ENCODE measurements at places on chromosomes 4 and X.

DNA sequence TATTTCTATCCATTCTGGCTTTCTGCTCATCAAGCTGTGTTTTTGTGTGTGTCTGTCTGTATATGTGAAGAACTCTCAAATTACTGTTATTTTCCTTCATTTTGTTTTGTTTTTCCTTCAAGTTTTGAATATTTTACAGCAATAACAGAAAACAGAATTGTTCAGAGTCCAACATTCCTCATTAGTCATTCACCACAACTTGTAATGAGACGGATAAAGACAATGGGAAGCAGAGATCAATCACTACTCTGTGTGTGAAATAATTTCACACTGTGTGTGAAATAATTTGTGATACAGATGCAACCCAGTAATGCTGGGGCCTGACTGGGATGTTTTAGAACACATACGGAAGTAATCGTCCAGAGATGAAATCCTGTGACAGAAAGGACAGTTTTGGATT lies 55.2 kb downstream of the HPGD start:
- DNase-seq: no peak

DNA sequence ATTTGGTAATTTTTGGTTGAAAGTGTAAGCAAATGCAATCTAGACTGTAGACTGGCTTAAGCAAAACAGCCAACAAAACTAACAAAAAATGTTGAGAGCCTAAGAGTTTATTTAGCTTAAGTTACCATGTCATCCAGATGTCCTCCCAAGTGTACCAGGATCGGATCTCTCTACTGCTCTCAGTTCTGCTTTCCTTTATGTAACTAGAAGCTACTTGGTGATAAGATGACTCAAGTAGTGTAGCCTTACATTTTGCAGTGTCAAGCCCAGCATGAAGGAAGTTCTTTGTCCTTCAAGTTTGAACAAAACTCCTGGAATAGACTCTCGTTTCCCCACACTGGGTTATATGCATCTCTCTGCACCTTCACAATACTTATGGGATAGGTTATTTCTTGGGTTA lies 1500.0 kb downstream of the STIM2 start:
- no peak for DNase-seq

- no peak for DNase-seq
Measured at GRCh38 chr4:2619459-2619858, 83.0 kb downstream of the FAM193A start.

DNA sequence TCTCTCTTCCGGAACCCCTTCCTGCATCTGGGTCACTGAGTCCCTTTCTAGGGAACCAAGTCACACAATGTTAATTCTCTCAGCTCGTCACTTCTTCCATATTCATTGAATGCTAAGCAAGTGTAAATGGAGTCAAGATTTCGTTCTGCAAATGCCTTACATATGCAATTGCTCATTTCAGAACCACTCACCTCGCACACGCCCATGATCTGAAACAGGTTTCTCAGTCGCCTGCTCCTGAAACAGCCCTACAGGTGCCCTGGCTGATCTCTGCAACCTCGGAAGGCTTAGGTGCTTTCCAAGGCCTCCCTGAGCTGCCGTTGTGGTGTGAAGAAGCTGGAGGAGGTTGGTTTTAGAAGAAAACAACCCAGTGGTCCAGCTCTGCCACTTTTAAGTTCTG lies 100.8 kb upstream of the MSX1 start:
- no peak for DNase-seq

DNA sequence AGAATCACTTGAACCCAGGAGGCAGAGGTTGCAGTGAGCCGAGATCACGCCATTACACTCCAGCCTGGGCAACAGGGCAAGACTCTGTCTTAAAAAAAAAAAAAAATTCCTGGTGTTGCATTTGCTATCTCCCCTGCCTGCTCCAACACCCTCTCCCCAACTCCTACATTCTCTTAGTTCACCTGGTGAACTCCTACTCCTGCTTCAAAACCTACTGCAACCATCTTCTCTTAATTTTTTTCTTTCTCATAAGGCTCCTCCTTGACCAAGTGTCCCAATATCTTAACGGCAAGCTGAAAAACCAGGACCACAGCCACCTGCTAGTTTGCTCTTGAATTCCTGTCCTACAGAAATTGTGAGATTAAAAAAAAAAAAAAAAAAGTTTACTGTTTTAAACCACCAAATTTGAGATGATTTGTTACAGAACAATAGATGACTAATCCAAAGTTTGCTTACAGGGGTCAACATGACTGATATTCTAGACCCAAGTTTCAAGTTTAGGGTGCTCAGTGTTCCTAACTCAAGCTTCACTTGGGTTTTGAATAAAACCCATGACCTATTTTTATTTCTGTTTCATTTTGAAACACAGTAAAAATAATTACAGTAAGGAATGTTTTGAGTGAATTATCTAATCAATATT lies 13.1 kb upstream of the ANXA5 start:
- no peak for DNase-seq

DNA sequence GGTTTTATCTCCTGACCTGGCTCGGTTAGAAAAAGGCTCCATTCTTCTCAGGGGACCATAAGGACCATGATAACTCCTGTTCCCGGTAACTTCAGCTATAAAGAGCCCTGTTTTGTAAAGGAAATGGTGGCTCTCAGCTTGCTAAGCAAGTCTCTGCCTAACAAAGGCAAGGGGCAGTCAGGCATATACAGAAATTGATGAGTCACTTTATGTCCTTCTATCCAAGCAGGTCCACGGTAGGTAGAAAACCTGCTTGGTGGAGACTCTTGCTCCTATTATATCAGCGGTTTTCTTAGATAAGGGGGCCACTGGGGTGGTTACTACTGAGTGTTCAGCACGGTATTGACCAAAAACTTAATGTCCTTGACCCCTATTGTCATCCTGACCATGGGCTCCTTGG lies 203.0 kb upstream of the KLF8 start:
- no peak for DNase-seq

DNA sequence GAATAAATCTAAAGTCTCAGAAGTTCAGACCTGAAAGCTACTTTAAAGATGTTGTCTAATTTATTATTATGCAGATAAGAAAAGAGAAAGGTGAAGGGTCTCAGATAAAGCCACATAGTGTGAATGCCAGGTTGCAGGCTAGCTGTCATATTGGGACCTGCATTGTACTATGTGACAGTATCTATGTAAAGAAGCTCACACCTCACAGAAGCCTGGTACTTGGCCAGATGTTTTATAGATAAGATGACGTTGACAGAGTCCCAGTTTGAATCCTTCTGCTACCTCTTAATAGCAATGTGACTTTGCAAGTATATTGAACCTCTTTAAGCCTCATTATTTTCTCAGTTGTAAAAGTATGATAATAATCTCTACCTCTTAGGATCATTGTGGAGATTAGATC lies 227.0 kb downstream of the SPRY1 start:
- no peak for DNase-seq

GRCh38 chr4:154506253-154506652 lies 14.7 kb upstream of the DCHS2 start:
- DNase-seq: no peak

DNA sequence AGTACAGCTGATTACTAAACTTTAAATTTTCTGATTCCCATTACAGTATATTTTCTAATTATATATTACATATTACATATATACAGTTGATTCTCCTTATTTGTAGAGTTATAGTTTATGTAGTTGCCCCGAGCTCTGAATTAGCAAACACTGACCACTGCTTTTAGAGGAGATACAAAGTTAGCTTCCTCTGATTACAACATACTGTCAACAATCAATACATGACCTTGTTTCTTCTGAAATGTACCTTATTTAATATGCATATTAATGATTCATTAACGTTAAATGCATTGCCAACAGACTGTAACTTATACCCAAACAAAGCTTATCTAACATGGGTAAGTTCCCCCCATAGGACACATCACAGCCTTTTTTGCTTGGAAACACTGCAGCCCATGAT lies 81.5 kb downstream of the ATP10D start:
- no peak for DNase-seq

- no peak for DNase-seq
Measured at GRCh38 chr4:40255393-40256281, 58.8 kb downstream of the RHOH start.

DNA sequence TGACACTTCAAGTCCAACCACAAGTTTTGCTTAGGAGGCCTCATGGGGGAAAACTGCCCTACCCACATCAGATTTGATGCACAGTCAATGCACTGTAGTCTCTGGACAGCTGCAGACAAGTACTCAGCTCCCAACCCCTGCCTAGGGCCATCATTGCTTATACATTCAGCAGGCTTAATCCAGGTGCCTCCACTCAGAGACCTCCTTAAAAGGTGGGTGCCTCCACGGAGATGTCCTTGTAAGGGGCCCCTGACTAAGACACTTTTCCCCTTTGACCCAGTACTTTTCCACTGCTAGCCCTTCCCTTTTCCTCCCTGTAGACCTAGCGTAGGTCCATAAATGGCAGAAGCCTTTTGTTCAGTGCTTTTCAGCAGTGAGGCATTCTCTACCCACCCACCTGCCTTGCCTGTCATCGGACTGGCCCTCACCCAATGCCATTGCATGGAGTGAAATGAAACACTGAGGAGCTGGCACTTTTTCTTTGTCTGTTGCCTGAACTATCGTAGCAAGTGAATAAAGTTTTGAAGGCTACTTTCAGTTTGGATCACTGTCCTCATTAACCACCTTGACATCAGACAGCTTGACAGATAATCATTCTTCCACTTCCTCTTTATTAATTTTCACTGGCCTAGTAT lies 23.8 kb upstream of the PLK4 start:
- DNase-seq: no peak

- DNase-seq: no peak
Measured at GRCh38 chr4:16869594-16870245, 28.7 kb downstream of the LDB2 start.
